Prostate gland (tissue), 2 donors: ENCODE measurements at places on chromosomes 7 and 10. TPM values are rescaled to one million over a fixed set of nuclear protein-coding genes. Genes with fewer than 3 reads are reported as not detected.

- H3K36me3 ChIP-seq = no peaks in the 10 kb centered on the region
- no peaks in the 10 kb centered on the region for H3K27me3 ChIP-seq
- DNase-seq = peak; percentile 16
- H3K4me3 ChIP-seq = no peak overlapping the region
Observed at GRCh38 chr7:132471515-132471914, 104.8 kb downstream of the PLXNA4 start.

- no peaks in the 10 kb centered on the region for H3K36me3 ChIP-seq
- H3K4me1 ChIP-seq = no peaks in the 10 kb centered on the region
- no peak overlapping the region for H3K27ac ChIP-seq
- DNase-seq = no peak
Observed at GRCh38 chr7:93350338-93350737, 118.2 kb downstream of the VPS50 start.

DNA sequence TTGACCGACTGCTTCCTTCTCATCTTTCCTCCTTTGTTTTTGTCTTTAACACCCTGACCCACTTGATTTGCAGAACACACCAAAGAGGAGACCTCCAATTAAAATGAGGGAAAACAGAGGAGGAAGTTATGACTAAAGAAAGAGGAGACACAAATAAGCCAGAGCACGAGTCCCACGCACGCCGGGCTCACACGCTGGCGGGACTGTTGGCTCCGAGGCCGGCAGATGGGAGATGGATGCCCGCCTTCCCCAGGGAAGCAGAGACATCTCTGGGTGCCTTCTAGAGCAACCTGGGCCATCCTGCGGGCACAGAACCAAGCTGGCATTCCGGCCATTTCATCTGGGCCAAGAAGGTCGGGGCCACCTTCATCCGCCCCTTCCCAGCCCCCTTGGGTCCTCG, 5.6 kb downstream of the ADGRA1 start:
- no peak overlapping the region for H3K4me3 ChIP-seq
- no peaks in the 10 kb centered on the region for H3K4me1 ChIP-seq
- H3K36me3 ChIP-seq = no peaks in the 10 kb centered on the region
- DNase-seq = no peak
- H3K27ac ChIP-seq = no peak overlapping the region

GRCh38 chr7:114104035-114104434, 185.2 kb upstream of the PPP1R3A start:
- H3K4me3 ChIP-seq = no peak overlapping the region
- no peaks in the 10 kb centered on the region for H3K27me3 ChIP-seq
- H3K36me3 ChIP-seq = no peaks in the 10 kb centered on the region
- H3K4me1 ChIP-seq = no peaks in the 10 kb centered on the region
- no peak for DNase-seq
- no peak overlapping the region for H3K27ac ChIP-seq

DNA sequence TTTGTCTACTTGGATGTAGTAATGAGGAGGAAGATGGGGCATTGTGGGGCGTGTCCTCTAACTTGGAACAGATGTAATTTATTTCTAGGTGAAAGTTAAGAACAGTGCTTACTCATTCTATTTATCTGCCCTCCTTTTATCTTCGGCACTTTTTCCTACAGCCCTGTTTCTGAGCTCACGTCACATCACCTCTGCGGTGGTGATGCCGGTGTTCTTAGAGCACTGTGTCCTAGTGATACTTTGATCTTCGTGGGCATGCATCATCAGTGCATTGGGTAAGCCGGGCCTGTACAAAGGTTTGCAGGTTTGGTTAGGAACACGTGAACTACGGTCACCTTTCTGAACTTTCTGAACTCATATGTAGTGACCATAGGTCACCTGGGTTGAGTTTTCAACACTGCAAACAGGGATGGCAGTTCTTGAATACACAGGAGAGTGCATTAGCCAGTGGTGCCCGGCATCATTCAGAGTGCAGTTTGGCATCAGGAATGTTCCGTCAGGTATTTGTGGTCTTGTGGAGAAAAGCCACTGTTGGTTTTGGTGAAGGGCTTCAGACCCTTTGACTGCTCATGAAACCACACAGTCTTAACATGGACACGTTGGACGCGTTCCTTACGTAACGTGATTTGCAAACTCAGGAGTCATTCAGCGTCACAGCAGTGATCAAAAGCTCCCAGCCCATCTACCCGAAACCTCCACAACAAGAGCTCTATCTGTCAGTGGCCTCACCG, 5.6 kb downstream of the POR start:
- H3K27ac ChIP-seq = no peak overlapping the region
- DNase-seq = no peak
- no peaks in the 10 kb centered on the region for H3K36me3 ChIP-seq
- H3K4me1 ChIP-seq = peaks cover 6% of the 10 kb centered on the region
- no peak overlapping the region for H3K4me3 ChIP-seq

Gene TDRD1
- 16.0 TPM for total RNA-seq

Gene ADIRF
- 128 TPM for total RNA-seq

Gene SPACDR
- total RNA-seq = 11.9 TPM

DNA sequence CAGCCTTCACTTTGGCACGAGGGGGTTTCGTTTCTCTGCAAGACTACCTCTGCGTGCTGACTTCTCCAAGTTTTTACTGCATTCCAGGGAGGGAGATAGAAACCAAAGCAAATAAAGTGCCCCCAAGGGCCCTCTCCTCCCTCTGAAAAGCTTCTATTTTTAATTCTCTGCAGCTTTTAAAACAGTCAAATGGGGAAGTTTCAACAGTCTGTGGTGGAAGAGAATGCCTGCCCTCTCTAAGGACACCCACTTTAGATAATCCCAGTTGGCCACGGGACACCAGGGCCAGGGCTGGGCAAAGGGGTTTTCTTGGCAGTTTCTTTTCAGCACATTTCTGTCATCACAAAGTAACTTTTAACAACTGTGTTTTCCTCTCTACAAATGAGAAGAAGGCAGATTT, 386.7 kb upstream of the NPVF start:
- H3K36me3 ChIP-seq = no peaks in the 10 kb centered on the region
- DNase-seq = no peak
- H3K4me3 ChIP-seq = no peak overlapping the region

Gene TWIST1
- total RNA-seq = 1.6 TPM

Gene STEAP1
- total RNA-seq = 67.3 TPM

- no peaks in the 10 kb centered on the region for H3K4me1 ChIP-seq
- DNase-seq = no peak
- H3K27me3 ChIP-seq = no peaks in the 10 kb centered on the region
- no peaks in the 10 kb centered on the region for H3K36me3 ChIP-seq
Observed at GRCh38 chr10:24437302-24437701, 228.4 kb downstream of the KIAA1217 start.

Gene LRRC18
- not detected for total RNA-seq

GRCh38 chr7:121755818-121756552, 117.0 kb upstream of the PTPRZ1 start:
- no peaks in the 10 kb centered on the region for H3K4me1 ChIP-seq
- H3K36me3 ChIP-seq = no peaks in the 10 kb centered on the region

GRCh38 chr7:148434887-148435286, 155.7 kb upstream of the C7orf33 start:
- H3K4me1 ChIP-seq = peaks cover 5% of the 10 kb centered on the region
- H3K4me3 ChIP-seq = no peak overlapping the region
- H3K36me3 ChIP-seq = no peaks in the 10 kb centered on the region
- DNase-seq = no peak
- no peaks in the 10 kb centered on the region for H3K27me3 ChIP-seq

- no peak overlapping the region for H3K27ac ChIP-seq
- no peaks in the 10 kb centered on the region for H3K27me3 ChIP-seq
- H3K4me1 ChIP-seq = no peaks in the 10 kb centered on the region
- H3K4me3 ChIP-seq = no peak overlapping the region
- no peak for DNase-seq
Observed at GRCh38 chr7:38584443-38585210, 46.5 kb downstream of the AMPH start.

DNA sequence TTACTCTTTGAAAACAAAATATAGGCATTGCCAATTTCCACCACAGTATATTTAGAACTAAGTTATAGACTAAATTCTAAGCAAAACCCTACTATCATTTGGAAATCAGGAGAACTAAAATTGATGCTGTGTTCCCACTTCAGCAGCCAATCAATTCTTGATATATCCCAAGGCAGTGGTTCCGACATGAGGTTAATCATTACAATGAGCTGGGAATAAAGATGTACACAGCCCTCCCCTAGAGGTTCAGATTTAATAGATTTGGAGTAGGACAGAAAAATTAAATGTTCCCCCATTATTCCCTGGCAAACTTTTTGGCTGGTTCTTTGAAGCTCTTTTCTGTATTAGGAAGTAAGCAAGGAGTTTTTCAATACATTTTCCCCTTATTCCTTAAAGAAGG, 15.1 kb downstream of the ZNF800 start:
- no peaks in the 10 kb centered on the region for H3K36me3 ChIP-seq
- no peak overlapping the region for H3K27ac ChIP-seq
- DNase-seq = no peak
- H3K4me3 ChIP-seq = no peak overlapping the region
- H3K27me3 ChIP-seq = no peaks in the 10 kb centered on the region

DNA sequence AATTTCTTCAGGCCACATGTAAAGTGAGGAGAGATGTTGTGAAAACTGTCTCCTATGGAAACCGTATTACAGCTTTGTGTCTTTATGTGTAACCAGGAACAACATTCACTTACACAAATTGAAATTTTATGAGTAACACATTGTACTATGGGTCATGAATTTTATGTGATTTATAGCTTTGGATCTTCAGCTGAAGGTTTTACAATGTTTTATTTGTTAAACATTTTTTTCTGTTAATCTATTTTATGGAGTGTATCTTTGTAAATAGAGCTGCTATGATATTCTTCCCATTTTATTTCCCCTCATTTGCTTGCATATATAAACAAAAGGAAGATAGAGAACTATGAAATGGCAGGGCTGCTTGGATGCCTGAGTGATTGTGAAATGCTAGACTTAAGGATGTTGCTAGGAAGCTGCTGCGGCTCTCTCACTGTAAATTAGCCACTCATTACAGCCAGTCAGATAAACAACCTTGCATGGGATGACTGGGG, 104.5 kb upstream of the PCLO start:
- no peak overlapping the region for H3K4me3 ChIP-seq
- no peaks in the 10 kb centered on the region for H3K27me3 ChIP-seq
- no peaks in the 10 kb centered on the region for H3K4me1 ChIP-seq

DNA sequence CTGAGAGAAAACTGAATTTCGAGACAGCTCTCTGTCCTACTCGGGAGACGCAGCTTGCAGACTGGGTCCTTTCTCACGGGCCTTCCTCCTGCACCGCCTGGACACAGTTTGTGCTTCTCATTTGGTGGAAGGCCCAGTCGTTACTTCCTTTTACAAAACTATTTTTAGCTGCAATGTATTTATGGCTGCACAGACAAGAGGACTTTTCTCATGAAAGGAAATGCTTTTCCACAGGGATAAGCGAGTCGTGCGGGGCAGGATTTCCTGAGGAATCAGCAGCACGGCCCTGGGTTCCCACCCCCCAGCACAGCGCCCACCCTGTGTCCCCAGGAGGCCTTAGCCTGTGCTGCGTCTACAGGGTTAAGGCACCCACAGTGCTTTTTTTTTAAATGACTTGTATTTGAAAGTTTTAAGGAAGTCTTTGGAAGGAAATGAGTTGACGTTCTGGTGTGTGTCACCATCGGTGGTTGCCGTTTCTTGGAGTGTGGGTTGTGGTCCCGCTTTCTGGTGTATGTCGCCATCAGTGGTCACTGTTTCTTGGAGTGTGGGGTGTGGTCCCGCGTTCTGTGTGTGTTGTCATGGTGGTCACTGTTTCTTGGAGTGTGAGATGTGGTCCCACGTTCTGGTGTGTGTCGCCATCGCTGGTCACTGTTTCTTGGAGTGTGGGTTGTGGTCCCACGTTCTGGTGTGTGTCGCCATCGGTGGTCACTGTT, 50.9 kb downstream of the INPP5A start:
- H3K27me3 ChIP-seq = no peaks in the 10 kb centered on the region
- no peaks in the 10 kb centered on the region for H3K36me3 ChIP-seq
- peaks cover 21% of the 10 kb centered on the region for H3K4me1 ChIP-seq

GRCh38 chr10:77576444-77577032, 61.1 kb downstream of the KCNMA1 start:
- H3K4me1 ChIP-seq = no peaks in the 10 kb centered on the region
- no peak overlapping the region for H3K4me3 ChIP-seq
- no peak overlapping the region for H3K27ac ChIP-seq

Gene MYPN
- total RNA-seq = 1.5 TPM

DNA sequence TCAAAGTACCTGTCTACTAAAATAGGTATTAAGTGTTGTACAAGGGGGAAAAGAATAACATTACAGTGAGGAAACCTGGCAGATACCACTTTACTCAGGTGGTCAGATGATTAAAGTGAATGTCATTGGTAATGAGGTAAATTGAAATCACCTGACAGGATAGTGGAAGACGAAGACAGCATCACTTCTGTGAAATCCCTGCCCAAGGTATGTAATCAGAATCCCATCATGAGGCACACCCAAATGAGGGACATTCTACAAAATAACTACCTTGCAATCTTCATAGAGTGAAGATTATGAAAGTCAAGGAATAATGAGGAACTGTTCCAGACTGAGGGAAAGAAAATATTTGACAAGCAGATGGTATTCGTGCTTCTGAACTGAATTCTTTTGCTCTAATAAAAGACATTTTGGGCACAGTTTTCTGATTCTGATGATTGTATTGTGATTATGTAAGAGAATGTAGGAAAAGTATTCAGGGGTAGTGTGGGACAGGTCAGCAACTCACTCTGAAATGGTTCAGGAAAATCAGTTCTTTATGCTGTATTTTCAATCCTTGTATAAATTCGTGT, 33.3 kb upstream of the ARMS2 start:
- no peak overlapping the region for H3K27ac ChIP-seq
- H3K4me3 ChIP-seq = no peak overlapping the region
- DNase-seq = no peak
- no peaks in the 10 kb centered on the region for H3K27me3 ChIP-seq
- H3K4me1 ChIP-seq = no peaks in the 10 kb centered on the region

Gene DLX5
- total RNA-seq = 1.6 TPM

DNA sequence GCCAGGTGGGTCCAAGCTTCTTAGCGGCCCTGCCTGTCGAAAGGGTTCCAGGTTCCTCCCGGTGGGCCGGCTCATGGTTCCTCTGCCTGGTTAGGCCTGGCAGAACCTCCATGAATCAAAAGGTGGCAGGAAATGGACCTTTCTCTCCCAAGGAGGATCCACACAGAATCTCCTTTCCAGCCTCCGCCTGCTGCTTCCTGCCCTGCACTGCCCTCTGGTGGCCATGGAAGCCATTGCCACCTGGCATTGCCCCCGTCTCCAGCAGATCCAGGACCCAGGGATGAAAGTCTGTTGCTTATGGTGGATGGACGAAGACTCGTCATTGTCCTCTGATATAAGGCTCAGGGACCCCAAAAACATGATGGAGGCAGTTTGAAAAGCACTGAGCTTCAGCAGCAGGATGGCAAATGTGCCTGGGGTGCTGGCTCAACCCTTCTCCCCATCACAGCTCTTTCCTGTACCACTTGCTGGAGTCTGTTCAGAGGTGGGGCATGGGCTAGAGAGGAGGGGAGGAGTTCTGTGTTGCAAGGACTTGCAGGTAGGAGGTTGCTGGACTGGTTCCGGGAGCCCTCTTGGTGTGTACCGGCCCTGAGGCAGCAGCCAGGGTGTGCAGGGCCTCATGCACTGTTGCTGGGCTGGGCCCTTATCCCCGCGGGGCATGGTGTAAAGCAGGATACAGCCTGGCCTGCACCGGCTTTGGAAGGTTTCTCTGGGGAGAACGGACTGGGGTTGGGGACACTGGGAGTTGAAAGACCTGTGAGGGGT, 11.3 kb upstream of the INMT start:
- H3K4me3 ChIP-seq = no peak overlapping the region
- no peaks in the 10 kb centered on the region for H3K27me3 ChIP-seq
- peak; percentile 57 for DNase-seq
